ENCODE measurements at places on chromosomes 7 and 10.

DNA sequence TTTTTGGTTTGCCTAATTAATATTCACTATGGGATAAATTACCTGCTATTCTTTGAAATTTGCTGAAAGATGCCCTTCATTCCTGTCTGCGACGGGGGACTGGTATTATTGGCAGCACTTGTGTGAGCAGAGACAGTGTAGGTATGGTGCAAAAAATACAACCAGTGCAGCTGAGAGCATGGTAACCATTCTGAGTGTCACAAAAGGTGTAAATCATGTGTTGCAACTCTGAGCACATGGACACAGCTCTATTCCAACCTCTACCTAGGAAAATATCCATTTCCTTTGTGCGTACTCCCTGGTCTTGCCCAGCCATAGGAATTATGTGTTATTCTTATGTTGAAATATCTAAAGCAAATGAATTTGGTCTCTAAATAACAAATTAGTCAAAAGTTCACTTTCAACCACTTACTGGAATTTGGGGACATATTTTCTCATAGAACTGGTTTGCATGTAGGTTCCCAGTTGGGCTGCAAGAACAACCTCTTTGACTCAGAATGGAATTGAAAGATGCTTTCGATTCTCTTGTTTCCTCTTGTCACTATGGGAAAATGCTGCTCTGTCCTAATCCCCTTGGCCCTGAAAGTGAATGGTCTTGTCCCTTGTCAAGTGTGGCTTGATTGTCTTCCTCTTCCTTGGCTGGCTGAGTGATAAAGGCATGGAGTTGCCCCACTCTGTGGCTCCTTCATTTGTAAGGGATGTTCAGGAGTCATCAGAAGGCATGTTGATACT, 57.0 kb downstream of the CELF2 start:
- no peak for DNase-seq

DNA sequence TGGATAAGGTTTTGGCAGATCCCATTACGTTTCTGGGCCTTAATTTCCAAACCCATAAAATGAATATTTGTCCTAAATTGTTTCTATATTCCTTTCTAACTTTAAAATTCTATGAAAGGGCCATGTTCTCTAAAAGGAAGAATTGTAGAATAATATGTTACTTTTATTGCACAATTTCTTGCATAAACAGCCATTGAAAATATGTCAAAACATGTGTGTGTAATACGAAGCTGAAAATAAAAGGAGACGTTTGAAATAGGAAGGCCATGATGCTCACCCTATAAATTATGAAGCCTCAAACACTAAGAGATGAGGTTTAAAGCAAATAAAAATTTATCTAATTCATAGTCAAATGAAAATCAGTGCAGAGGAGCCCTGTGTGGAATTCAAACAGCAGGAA, 145.0 kb upstream of the LRRTM3 start:
- no peak for DNase-seq

DNA sequence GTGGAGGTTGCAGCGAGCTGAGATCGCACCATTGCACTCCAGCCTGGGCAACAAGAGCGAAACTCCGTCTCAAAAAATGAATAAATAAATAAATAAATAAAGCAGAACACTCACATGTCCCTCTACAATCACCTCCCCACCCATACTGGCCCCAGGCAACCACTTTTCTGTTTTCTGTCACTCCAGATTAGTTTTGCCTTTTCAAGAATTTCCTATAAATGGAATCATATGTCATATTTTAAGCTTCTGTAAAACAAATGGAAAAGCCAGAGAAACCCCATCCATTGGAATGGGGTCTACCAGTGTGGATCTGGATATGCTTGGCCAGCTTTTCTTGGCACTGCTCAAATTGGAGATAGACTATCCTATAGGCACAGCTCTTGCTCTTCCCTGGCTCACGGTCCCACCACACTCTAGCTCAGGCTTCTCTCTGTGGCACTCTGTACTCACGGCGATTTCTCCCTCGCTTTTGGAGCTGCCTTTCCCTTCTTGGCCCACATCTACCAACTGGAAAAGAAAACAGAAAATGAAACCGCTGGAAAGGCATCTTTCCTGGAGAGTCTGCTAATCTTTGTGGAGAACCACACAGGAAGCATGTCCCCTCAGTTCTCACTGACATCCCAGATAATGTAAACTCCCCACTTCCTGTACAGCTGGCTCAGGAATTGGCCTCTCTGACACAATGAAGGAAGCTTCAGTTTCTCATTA, 210.1 kb downstream of the JCAD start:
- DNase-seq: peak; percentile 64

GRCh38 chr10:61452655-61453641, at the start of gene TMEM26:
TSS of gene TMEM26 (minus strand) at chr10:61453381. CDS start at chr10:61453081, 300 bp downstream.
- peak; percentile 28 for DNase-seq

- DNase-seq: no peak
Observed at GRCh38 chr10:52212802-52213201, 101.3 kb upstream of the DKK1 start.

- no peak for DNase-seq
Observed at GRCh38 chr10:5538892-5539651, 14.3 kb downstream of the CALML3 start.

GRCh38 chr10:48232717-48233447, 41.6 kb downstream of the FRMPD2 start:
- DNase-seq: no peak

DNA sequence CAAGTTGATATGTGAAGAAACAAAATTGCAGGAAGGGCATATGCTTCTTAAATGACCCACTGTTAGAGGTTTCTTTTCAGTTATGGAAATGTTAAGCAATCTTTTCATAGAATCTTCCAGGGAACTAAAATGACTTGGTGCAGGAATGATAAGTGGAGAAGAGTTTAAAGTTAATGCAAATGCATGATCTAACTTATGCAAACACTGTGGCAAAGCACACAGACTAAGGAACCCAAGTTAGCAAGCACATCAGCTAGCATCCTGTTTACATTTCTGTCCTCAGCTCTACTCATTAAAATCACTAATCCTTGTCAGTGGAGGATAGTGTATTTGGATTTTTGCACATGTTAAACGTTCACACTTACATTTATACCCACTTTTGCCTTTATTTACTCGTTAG, 9.3 kb downstream of the CLCN1 start:
- DNase-seq: no peak

GRCh38 chr10:90929179-90929578, 8.3 kb upstream of the ANKRD1 start:
- DNase-seq: no peak

GRCh38 chr7:359226-359765, 69.3 kb downstream of the FOXL3 start:
- no peak for DNase-seq

DNA sequence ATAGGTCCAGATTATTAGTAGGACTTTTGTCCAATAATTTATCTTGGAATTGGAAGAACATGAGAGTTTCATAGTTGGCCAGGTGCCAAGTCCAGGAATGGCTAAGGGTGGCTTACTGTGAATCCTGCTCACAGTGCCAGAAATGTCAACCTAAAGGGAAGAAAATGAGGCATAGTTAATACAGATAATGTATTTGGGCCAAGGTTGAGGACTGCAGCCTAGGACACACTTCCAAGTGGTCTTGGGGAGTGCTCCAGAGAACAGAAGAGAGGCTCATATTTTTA, 78.2 kb downstream of the MAPK8 start:
- no peak for DNase-seq

DNA sequence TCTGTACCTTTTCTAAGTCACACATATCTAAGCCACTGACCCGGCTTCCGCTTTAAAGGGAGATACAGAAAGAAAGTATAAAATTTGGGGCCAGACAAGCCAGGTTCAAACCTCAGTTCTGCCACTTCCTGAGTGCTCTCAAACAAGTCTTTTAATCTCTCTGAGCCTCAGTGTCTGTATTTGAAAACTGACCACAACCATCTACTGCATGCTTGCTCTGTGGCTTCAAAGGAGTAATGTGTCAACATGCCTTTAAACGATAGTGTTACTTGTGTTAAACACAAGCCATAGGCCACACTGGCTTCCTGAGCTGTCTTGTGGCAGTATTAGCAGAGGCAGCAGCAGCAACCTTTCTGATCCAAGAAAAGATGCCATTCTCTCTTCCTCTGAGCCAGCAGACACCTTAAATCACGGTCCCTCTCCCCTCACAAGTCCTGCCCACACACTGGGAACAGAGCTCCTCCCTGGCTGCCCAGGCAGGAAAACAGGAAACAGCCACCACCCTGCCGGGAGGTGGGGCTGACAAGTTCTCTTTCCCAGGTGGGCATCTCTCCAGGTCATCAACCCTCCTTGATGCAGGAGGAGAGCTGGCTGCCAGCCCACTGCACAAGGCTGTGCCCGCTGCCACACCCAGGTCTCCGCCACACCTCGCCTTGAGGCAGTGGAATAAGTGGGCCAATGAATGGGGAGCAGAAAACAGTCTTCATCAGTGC, 10.7 kb downstream of the HIP1 start:
- no peak for DNase-seq

DNA sequence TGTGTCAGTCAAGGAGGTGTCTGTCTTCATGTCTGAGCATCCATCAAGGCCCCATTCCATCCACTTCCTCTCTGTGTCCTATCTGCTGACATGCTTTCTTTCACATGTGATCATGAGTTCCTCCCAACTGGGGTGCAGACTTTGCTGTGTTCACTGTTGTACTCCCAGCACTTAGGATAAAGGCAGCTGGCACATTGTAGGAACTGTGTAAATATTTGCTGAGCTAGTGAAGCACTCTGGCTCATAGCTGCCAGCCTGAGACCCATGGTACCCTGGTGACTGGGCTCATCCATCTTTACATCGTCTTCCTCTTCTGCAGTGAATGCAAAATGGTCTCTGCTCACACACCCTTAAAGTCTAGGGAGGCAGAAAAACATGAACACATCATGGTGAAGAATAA, 242.2 kb upstream of the IGFBP3 start:
- DNase-seq: no peak

DNA sequence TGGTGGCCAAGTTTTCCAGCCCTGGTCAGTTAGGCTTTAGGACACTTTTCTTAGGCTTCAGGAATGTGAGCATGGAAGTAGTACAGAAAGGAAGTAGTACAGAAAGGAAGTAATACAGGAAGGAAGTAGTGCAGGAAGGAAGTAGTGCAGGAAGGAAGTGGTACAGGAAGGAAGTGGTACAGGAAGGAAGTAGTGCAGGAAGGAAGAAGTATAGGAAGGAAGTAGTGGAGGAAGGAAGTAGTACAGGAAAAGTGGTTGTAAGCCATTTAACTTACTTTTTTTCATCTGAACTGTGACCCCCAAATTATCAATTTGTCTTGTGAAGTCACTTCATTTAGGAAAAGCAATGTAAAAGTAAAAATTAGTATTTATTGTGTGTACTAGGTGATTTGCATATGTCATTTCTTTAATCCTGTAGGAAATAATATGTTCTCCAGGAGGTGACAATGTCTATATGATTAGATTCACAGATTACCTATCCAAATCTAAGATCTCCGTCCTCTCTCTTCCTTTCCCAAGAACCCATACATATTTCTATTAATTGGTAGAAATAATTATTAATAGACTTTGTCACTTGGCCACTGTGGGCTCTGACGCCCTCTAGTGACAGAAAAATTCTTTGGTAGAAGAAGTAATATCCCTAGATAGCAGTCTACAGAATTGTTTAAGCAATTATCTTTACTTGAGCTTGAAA, 3.9 kb upstream of the FAS start:
- peak; percentile 28 for DNase-seq
